ENCODE measurements at places on chromosomes 16 and 17.
A peak's percentile ranks its signal among the peaks of the same experiment; 100 is the strongest.

- DNase-seq, result no peak
Measured at GRCh38 chr17:9568957-9569588, 6.5 kb downstream of the STX8 start.

- no peak for DNase-seq
Measured at GRCh38 chr17:80212962-80213642, 7.0 kb downstream of the SGSH start.

DNA sequence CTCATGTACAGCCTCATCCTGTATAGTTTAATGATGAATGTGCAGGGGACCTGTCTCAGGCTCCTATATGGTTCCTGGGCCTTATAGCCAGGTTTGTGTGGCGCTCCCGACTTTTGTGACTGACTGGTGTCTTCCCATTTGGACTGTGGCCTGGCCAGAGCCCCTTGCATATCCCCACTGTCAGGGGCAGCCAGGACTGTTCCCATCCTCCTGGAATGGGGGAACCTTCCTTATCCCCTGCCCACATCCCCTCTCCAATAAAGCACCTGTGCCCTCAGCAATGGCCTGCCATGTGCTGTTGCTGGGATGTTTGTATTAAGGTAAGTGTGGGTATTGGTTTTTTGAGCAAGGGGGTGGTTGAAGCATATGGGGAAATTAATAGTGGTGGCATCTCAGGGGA, 2.6 kb downstream of the B3GNT9 start:
- DNase-seq, result no peak

GRCh38 chr17:47870056-47870455, 19.1 kb upstream of the SP6 start:
- no peak for DNase-seq

- peak; percentile 71 for DNase-seq
Measured at GRCh38 chr17:67245073-67245693, at the start of gene HELZ. Gene HELZ (minus strand): TSS chr17:67245196. CDS start chr17:67218804, 26,392 bp downstream.

DNA sequence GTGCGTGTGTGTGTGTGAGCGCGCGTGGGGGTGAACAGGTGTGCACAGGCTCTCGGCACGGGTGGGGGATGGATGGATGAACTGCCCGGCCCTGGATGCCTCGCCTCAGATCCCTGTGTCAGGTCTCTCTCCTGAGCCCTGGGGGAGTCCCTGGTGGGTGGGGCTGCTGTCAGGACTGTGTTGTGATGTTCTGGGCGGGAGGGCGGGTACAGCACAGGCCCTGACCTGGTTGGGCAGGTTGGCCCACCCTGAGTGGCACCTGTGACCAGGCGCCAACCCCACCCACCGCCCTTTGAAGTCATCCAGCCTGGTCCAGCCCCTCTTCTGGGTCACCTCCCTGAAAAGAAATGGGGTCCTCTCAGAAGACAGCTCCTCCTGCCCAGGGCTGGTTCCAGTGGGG, 41.6 kb upstream of the TAC4 start:
- DNase-seq, result no peak

GRCh38 chr17:57166803-57167202, 81.8 kb downstream of the AKAP1 start:
- no peak for DNase-seq

- peak; percentile 72 for DNase-seq
Measured at GRCh38 chr16:73878611-73879010, 418.0 kb upstream of the PSMD7 start.

DNA sequence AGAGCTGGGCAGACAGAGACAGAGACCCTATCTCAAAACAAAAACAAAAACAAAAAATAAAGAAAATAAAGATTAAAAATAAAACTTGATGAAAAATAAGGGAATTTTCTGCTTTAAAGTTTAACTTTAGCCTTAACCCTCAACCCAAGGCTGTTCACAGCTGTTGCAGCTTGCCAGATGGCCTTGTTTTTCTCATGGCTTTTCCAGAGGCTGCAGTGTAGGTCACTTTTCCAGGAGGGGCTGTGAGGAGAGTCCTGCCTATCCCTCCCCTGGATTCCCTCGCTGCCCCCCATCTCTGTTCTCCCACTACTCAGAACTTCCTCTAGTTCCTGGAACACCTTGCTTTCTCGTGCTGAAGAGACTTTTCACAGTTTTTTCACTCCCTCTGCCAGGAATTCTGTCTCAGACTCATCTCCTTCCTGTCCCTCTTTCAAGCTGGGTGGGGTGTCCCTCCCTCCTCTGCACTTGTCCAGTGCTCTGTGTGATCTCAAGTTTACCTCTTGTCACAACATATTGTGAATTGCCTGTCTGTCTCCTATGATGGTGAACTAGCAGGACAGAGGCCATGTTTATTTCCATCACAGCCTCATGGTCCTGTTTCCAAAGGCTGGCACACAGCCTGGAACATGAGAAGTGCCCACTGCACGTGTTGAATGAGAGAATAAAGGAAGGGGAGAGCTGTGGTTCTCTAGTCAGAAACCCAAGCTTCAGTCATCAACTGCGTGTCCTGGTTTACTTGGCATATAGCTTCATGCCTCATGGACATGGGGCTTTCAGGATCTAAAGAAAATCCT, 69.9 kb upstream of the MSI2 start:
- DNase-seq, result peak; percentile 0

GRCh38 chr16:50037662-50038220, 12.7 kb downstream of the CNEP1R1 start:
- no peak for DNase-seq

GRCh38 chr16:2388875-2389433, 40.3 kb upstream of the CCNF start:
- no peak for DNase-seq

DNA sequence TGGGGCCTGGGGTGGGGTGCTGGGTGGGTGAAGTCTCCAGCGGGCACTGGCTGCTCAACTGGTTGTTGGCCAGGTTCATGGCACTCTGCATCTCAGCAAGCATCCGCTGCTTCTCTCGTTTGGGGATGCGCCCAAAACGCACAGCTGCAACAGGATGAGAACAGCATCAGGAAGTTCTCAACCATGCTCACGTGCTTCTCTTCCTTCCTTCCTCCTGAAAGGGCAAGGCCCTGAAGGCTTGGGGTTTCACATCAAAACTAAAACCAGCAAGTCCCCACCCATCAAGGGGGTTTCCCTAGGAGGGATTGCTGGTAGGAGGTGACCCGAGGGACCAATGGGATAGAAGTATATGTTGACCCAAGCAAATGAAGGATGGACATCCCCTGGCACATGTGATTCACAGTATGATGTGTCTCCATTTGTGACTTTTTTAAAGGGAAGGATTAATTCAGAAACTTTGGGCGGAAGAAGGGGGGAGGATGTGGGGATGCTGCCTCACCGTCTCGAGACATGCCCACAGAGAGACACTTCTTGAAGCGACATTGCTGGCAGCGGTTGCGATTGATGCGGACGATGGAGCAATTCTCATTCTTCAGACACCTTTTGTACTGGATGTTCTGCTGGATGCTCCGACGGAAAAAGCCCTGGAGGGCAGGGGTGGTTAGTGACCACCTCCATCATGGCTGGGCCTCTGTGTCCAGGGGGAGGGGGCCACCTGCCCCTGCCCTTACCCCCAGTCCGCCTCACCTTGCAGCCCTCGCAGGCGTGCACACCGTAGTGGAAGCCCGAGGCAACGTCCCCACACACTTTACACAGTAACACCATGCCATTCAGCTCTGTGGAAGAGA, 4.2 kb downstream of the NR1D1 start:
- DNase-seq, result no peak

- DNase-seq, result no peak
Measured at GRCh38 chr16:88982286-88983084, 5.5 kb upstream of the CBFA2T3 start.

DNA sequence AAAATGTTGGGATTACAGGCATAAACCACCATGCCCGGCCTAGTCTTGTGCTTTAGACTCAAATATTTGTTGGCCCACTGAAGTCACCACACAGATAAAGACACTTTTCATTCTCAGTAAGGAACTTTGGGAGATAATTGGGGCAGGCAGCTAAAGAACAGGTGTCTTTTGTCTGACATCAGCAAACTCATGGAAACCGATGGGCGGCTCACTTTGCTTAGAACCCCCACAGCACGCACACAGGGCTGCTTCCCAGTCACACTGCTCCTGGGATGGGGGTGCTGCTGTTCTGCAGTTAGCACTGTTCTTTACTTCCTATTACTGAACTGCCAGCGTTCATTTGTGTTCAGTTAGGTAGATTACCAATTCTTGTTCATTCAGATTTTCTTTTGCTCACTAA, 18.0 kb upstream of the BRCA1 start:
- DNase-seq, result no peak

DNA sequence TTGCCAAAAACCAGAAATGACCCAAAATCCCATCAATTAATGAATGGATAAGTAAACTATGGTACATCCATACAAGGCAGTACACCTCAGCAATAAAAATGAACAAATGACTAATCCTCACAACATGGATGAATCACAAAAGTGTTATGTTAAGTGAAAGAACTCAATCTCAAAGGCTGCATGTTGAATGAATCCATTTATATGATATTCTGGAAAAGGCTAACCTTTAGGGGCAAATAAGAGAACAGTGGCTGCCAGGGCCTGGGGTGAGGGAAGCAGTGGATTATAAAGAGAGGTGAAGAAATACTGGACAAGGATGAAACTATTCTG, 46.1 kb upstream of the MSI2 start:
- DNase-seq, result no peak

DNA sequence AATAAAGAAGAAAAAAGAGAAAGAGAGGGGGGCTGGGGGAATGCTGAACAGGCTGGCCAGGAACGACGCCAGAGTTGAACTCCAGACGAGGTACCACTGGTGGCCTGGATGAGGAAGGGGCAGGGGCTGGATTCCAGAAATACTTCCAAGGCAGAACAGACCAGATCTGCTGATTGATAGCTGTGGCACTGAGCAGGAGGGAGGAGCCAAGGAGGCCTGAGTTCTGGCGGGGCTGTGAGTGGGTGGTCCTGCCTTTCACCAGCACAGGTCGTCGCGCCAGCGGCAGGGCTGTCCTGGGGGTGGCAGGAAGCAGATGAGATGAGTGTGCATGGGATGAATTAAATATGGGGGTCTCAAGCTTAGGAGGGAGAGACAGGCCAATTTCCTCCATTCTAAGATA, 5.5 kb downstream of the CCDC42 start:
- DNase-seq, result no peak

DNA sequence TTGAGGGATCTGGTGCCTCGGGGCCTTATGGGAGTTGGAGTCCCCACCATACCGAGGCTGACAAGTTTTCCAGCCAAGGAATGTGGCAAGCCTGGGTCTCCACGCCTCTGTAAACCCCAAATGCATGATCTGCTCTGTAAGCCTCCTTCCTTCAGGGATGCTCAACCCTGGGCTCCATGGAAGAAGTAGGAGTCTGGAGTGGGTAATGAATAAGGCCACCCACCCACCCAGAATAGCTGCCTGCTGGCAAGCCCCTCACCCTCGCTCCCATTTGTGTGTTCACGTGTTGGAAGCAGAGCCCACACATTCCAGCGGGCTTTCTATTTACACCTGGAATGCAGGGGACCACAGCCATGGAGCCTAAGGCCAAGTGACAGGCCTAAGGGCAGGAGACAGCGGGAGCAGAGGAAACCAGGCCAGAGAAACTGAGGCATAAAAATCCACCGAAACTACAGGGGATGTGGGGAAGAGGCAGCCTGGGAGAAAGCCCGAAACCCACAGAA, 4.4 kb downstream of the DLG4 start:
- no peak for DNase-seq

DNA sequence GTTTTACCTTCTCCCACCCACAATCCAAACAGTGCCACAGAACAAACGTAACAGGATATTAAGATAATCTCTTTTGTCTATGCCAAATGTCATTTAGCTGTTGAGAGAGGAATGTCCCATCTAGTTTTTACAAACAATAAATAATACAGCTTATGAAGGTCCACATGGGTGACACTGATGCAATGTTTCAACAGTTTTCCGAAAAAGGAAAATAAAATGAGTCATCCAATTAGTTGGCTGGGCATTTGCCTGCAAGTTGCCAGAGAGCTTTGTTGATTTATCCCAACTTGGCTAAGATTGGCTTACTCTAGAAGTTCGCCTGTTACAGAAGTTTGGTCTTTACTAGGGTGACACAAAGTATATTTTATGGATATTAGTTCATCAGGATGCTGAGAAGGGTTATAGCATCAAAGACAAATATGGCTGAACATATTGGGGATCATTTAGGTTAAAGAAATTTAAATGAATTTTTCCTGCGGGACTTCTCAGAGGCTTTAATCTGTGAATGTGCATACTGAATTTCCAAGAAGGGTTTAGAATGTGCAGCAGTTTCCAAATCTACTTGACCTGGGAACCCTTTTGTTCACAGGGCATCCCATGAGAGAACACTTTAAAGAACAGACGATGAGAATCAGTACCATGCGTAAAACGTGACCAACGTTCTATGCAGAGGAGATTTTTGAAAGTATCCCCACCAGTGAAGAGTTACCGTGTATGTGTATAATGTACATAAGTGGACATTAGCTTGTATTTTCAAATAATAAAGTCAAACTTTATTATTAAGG, 73.1 kb downstream of the CDH13 start:
- DNase-seq, result peak; percentile 78

DNA sequence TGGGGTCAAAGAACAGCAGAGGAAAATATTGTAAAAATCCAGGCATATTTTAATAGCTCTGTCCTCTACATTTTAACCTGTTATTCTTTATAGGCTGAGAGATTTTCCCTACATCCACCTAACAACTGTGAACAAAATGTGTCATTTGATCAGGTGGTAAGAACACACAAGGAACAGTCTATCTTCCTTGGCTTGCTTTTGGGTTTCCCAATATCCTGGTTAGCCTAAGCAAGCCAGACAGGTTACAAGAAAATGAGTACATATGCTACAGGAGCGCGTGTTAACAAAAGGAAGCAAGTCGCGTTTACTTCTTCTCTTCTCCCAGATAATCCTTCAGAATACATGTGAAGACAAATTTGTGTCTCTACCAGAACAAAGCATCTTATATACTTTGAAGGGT, 31.0 kb upstream of the PITPNM3 start:
- DNase-seq, result no peak

GRCh38 chr16:5328546-5328945, 231.0 kb upstream of the EEF2KMT start:
- DNase-seq, result peak; percentile 2

GRCh38 chr17:81241648-81242420, 2.7 kb downstream of the NDUFAF8 start:
- no peak for DNase-seq

DNA sequence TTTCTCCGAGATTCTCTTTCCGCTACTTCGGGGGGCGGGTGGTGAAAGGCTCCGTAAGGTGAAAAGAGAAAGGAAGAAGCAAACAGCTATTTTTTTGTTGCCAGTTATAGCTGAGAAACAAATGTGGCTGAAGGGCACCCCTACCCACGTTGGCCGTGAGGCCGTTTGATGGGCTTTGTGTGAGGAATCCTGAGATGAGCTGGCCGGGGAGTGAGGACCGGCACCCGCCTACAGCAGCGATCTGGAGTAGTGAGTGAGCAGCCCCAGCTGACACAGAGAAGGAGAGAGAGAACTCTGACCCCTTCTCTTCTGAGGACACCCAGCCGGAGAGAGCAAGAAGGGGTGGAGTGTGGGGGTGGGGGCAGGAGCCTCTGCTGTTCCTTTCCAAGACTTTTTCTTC, 5.6 kb downstream of the JPH3 start:
- no peak for DNase-seq

- DNase-seq, result no peak
Measured at GRCh38 chr16:1193143-1193824, 31.8 kb downstream of the TPSG1 start.

GRCh38 chr16:9039210-9039609, 52.2 kb upstream of the HAPSTR1 start:
- no peak for DNase-seq
